ENCODE measurements at places on chromosomes 7 and 10.

DNA sequence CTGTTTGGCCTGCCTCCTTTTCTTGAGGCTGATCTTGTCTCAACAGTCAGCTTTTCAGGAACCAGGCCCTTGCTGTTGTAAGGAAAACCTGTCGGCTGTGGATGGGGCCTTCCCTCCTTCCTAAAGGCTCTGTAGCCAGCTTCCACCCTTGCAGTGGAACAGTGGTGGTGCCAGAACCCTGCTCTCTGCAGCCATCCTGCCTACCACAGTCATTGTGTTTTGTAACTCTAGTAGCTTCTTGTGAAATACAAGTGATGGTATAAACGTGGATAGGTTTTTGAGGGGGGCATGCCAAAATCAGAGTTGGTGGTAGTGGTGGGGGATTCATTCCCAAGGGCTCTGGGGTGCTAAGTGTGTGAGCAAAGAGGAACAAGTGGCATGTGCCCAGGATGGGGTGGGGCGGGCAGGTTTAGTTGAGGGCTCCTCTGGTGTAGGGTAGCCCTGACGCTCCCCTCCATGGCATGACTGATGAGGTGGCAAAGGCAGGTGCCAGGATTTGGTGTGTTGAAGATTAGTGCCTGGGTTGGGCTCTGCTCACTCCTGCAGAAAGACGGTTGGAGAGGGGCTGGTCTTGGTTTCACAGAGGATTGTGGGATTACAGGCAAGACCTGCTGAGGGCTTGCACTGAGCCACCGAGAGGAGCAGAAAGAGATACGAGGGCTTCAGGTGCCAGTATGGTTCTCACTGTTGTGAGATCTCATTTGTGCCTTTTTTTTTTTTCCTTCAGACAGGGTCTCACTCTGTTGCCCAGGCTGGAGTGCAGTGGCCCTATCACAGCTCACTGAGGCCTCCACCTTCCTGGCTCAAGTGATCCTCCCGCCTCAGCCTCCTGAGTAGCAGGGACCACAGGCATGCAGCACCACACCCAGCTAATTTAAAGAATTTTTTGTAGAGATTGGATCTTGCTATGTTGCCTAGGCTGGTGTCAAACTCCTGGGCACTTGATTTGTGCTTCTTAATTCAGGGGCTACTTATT lies 7.4 kb downstream of the TSPAN14 start:
- DNase-seq = no peak

GRCh38 chr10:95552679-95553342 lies 8.4 kb downstream of the SORBS1 start:
- DNase-seq = no peak

DNA sequence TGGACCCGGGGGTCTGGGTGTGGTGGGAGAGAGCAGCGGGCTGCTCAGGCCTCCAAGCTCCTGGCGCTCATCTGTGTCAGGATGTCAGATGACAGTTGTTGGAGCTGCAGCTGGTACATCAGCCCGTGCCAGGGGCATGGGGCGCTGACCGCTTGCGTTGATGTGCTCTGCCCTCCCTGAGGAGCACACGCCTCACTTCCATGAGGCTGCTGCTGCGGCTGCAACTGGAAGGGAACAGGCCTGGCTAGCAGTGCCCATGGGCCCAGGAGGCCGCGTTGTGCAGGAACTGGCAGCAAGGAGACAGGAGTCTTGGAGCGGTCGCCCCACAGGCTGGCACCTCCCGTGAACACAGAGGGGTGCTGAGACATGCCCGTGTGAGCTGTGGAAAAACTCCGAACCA lies 361.3 kb upstream of the MKI67 start:
- no peak for DNase-seq

GRCh38 chr10:79079490-79080355 lies 11.0 kb downstream of the ZMIZ1 start:
- DNase-seq = no peak

GRCh38 chr7:118142012-118142411 lies 42.0 kb upstream of the LSM8 start:
- no peak for DNase-seq

DNA sequence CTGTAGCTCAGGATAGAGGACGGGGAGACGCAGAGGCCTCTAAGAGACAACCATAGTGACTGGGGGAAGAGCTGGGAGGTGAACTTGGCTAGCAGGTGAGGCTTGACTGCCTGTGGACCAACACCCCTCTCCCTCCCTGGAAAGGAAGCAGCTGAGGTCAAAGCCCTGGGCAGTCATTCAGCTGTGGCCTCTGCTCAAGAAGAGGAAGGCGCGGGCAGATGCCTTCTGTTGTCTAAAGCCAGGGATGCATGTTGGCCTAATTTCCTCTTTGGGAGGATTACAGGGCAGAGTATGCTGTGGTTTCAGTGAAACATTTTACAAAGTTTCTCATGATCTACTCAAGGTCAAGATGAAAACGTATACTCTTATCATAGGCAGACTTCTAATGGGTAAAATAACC lies 327.1 kb downstream of the PRPF18 start:
- no peak for DNase-seq

GRCh38 chr10:132329565-132330485 lies 2.2 kb upstream of the LRRC27 start:
- DNase-seq = no peak

DNA sequence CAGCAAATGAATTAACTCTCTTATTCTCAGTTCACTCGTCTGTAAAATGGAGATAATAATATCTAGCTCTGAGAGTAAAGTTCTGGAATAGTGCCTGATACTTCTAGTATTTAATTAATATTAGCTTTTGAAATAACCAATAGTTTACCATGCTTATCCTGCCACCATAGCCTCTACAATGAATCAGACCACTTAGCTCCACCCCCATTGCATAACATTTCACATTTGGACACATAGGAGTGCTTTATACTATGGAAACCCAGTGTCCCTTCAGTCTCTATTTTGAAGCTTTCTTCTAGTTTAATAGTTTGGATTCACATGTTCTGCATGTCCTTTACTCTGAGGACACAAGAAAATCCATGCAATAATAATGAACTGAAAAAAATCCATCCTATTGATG lies 427.3 kb upstream of the C7orf33 start:
- DNase-seq = no peak

GRCh38 chr7:151047976-151048815 lies at the start of gene ASIC3:
ASIC3 (plus strand) TSS chr7:151048531; CDS start chr7:151048886, 355 bp downstream.
- DNase-seq = no peak

DNA sequence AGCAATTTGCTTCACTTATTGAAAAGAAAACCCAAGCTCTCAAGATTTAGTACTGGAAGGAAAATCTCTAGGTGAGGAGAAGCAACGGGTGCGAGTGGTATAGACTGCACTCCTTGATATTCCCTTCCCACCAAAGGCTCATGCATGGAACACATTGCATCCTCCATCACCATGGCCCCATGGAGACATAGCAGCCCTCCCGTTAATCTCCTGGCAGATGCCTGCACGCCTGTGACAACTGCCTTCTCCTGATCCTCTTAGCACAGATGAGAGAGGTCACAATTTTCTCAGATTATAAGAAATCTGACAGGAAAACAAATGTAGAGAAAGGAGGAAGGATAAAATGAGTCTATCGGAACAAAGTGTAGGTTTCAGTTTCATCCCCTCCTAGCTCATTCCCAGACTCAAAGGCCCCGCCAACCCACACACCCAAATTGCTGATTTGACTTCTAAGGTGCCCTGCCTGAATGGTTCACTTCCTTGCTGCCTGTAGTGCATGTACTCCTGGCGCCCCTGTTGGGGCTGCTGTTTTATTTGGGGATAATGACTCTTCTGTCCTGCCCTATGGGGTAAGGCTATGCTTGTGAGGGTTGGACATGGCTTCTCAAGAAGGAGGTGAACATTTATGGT lies 50.0 kb downstream of the PLXNA4 start:
- no peak for DNase-seq

GRCh38 chr7:2075811-2076210 lies 156.9 kb downstream of the MAD1L1 start:
- DNase-seq = no peak

- no peak for DNase-seq
These were observed 156.6 kb upstream of the TRIM24 start for GRCh38 chr7:138303230-138304070.

- DNase-seq = no peak
These were observed 57.9 kb upstream of the CHCHD3 start for GRCh38 chr7:133139801-133140200.

DNA sequence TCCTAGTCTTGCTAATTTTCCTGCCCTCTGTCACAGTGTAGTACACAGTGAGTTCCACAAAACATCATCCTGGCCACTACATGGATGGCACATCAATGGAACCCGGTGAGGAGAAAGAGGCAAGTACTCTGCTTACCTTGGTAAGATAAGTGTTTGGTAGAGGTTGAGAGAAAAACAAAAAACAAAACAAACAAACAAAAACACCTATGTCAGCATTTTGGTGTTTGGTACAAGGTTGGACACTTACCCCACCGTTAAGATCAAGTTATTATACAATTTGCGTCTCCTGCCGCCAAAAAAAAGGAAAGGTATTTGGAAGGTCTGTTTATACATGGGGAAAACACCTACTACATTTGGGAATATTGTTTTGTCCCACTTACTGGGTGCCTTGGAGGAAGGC lies 72.7 kb downstream of the ZNF248 start:
- DNase-seq = no peak

DNA sequence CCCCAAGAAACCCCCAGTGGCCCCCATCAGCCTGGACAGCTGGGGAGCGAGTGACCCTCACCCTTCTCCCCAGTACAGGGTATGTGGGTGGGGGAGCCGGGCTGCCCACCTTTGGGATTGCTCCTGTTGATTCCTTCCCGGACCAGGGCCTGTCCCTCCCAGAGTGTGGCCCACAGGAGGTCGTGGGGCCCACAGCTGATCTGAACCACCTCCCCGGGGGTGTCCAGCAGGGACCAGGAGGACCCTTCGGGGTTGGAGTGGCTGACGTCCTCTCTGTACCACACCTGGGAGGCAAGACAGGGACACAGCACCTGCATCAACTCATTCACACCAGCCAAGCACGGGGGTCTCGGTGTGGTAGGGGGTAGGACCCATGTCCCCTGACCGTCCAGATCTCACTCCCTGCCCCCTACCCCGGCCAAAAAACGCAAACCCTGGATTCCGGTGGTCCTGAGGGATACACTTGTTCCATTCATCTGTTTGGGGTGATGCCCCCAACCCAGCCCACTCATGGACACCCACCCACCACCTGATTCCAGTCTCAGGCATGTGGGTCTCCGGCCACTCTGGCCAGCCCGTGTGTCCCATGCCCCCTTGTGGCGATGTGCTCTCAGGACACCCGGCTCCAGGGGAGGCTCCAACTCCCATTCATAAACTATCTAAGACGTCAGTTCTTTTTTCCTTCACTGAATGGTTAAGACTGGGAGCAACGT lies 10.9 kb downstream of the TECPR1 start:
- DNase-seq = no peak

DNA sequence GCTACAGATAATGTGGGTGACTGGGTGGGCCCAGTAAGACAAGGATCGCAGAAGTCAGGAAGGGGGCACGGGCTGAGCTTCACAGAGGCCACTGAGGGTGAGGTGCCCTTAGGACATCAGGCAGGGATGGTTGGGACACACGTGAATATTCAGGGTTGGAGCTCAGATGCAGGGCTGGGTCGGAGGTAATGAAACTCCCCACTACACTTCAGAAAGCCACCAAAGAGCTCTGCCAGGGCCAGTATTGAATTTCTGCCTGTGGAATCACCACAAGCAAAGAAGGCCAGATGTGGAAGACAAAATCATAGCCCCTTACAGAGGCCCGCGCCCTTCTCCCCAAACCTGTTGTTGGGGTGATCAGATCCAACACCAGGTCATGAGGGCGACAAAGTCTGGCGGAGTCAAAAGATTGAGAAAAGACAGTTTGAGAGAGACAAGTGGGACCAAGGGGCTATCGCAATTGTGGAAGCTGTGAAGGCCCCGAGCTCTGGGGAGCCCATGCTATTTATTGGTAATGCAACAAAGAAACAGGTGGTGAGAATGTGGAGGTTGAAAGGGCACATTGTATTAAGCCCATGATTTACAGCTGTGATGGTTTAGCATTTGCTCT lies 42.4 kb downstream of the STRA8 start:
- no peak for DNase-seq

GRCh38 chr7:4707217-4707741 lies 25.2 kb downstream of the FOXK1 start:
- no peak for DNase-seq

GRCh38 chr7:134016223-134016941 lies 110.8 kb upstream of the LRGUK start:
- no peak for DNase-seq

DNA sequence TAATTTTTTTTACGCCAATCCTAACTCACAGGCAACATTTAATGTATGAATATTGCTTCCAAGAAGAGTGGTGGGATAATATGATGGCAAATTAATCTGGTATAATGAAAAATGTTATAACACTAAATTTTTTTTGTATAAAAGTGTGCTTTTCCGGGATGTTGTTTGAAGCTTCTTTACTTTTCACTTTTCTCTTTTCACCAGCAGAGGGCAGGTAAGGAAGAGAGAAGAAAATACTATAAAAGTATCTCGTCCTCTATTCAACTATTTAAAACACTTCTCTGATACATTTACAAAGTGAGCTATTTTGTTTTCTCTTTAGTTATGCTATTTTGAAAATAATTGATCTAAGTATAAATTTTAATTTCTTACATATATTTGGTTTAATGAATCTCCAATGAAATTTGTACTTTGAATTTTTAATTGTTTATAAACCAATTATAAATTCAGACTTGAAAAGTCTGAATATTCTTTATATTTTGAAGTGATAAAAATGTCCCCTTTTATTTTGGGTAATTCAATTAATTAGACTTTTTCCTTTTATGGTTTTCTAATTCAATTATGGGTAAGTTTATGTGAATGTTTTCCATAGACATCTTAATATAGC lies 20.7 kb upstream of the CFTR start:
- DNase-seq = peak; percentile 1

DNA sequence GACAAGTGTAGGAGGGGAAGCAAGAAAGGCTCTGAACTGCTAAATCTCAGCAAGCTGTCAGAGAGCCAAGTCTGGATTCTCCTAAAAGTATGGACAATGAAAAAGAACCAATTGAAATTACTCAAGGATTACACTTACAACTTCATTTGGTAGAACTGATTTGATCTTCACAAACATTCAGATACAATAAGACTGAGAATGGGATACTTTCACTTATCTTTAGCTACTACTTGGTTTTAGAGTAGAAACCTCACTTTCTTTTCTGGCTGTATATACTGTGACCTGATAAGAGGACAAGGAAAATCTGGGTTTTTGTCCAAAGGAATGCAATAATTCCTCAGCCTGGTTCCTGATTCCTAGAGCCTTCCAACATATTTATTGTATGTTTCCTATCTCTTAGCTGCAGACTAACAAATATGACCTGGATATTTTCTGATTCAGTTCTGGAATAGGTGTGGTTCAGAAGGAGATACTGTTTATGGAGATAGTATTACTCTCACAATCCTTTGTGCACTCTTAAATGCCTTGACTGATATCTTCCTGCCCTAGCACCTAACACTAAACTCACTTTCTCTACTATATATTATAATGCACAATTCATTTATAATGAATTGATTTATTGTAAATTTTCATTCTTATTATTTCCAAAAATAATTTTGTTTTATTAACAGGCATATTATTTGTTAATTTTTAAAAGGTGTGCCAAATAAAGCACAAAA lies 7.3 kb downstream of the SEMA3A start:
- DNase-seq = no peak

GRCh38 chr7:19161671-19162070 lies 16.4 kb upstream of the FERD3L start:
- DNase-seq = no peak

- DNase-seq = no peak
These were observed 95.2 kb downstream of the PFKFB3 start for GRCh38 chr10:6297951-6298381.

GRCh38 chr7:102044984-102045673 lies 227.7 kb downstream of the CUX1 start:
- DNase-seq = no peak

All from NCI-H1048 (cell line).